Activated naive CD4-positive, alpha-beta T cell treated with anti-CD3 and anti-CD28 coated beads for 36 hours (primary cell): ENCODE measurements at places on chromosomes 16 and 17.

- DNase-seq: no peak
Observed at GRCh38 chr16:84153660-84154214, 8.6 kb downstream of the DNAAF1 start.

DNA sequence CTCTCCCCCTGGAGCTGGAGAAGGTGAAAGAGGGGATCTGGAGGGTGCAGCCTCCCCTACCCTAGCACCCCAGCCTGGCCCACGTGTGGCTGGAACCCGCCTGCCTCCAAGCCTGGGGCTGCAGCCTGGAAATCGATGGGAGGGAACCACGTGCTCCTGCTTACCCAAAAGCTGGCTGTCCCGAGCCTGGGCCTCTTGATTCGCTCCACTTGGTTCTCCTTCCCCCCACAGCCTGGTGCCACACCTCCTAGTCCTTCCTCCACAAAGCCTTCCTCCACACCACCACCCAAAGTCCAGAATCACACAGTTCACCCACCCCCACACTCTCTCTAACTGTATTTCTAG lies 29.3 kb downstream of the CFAP20 start:
- no peak for DNase-seq

DNA sequence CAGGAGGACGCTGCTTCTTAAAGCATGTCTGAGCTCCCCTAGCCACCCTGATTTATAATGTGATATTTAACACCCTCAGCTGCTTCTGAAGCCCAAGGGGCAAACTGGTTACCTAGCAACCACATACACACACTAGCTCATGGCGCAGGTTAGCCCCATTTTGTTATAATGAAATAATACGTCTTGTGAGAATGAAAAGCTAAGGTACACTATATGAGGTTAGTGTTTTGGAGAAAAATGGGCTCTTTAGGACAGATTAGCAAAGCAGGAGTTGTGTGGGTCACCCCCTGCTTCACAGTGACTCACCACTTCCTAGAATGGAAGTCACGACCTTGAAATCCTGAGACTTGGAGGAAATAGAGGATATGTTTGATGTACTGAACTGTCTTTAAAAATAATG lies 404.8 kb upstream of the HSBP1 start:
- DNase-seq: no peak

DNA sequence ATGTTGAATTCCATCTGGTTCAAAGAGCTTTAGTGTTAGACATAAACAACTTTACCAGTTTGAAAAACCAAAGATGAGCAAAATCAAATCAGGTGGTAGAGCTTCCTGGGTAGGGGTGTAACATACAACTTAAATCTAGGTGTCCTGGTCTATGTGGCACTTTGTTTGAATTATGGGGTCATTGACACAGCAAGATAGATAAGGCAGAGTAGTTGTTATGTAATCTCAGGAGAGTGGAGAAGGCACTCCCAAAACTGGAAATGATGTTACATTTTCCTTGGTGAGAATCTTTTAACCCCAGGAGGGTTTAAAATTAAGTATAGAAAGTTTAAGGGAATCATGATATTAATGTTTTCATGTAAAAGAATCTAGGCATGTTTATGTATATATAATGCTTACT lies 31.9 kb downstream of the CCDC42 start:
- DNase-seq: no peak

DNA sequence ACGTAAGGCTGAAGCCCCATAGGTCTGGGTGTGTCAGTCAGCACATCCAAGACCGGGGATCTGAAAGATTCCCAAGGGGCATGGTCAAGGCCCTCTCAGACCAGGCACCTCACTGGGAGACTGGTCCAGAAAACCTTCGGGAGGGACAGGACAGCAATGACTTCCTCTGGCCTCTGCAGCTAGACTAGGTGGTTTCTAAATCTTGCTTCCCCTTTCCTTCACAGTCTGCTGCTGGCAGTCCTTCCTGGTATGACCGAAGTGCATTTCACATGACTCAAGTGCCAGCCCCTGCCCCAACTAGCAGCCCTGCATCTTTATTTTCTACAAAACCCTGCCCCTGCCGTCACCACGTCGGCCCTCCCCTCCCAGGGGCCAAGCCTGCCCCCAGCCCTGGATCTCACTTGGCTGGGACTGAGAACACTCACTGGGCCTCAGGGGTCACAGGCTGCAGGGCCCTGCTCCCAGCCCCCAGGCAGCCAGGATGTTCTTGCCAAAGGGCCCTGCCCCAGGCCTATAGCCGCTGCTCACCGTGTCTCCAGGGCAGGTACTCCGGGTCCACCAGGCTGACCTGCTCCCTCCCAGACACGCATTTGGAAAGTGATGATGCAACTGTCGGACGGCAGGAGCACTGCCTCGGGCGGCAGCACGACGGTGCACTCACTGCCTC lies 18.3 kb downstream of the POLR3K start:
- no peak for DNase-seq

DNA sequence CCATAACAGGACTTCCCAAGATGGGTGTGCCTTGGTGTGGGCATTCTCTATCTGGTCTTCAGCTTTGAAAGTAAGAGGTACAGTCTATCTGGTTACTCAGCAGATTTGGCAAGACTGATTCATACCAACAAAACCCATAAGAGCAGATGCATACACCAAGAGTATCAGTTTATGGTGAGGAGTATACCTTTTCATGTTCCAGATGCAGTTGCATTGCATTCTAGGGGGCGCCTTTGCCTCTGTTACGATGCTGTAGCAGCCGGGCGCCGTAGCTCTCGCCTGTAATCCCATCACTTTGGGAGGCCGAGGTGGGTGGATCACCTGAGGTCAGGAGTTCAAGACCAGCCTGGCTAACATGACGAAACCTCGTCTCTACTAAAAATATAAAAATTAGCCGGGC lies 31.1 kb upstream of the CARMIL2 start:
- DNase-seq: peak; percentile 29

- DNase-seq: peak; percentile 71
Observed at GRCh38 chr17:42287305-42287976, 857 bp upstream of the STAT5A start.

GRCh38 chr16:78478267-78478861 lies 378.9 kb downstream of the WWOX start:
- DNase-seq: peak; percentile 14

GRCh38 chr16:8859913-8860881 lies 8.6 kb downstream of the CARHSP1 start:
- no peak for DNase-seq

GRCh38 chr17:74153821-74154430 lies 49.6 kb upstream of the RPL38 start:
- no peak for DNase-seq

DNA sequence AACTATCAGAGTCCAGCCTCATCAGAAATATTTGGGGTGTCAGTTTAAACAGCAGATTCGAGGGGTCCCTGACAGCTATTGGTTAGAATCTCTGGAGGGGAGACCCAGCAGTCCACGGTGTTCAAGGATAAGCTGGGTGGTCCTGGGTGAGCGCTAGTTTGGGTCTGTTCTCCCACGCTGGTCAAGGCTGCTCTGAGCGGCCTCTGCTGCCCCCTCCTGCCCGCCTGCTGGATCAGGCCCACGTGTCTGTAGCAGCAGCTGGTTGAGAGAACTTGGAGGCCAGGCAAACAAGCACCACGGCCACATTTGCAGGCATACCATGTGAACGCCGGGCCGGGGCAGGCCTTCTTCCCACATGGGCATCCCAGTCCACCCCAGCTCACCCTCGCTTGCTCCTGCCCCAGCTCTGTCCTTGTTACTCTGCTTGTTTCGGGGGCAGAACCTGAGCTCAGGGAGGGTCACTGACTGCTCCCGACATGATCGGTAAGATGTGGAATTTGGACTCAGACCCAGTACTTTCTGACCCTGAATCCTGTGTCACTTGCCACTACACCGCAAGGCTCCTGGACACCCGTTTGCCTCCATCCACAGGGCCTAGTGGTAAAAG lies 7.4 kb downstream of the FOXF1 start:
- peak; percentile 63 for DNase-seq

DNA sequence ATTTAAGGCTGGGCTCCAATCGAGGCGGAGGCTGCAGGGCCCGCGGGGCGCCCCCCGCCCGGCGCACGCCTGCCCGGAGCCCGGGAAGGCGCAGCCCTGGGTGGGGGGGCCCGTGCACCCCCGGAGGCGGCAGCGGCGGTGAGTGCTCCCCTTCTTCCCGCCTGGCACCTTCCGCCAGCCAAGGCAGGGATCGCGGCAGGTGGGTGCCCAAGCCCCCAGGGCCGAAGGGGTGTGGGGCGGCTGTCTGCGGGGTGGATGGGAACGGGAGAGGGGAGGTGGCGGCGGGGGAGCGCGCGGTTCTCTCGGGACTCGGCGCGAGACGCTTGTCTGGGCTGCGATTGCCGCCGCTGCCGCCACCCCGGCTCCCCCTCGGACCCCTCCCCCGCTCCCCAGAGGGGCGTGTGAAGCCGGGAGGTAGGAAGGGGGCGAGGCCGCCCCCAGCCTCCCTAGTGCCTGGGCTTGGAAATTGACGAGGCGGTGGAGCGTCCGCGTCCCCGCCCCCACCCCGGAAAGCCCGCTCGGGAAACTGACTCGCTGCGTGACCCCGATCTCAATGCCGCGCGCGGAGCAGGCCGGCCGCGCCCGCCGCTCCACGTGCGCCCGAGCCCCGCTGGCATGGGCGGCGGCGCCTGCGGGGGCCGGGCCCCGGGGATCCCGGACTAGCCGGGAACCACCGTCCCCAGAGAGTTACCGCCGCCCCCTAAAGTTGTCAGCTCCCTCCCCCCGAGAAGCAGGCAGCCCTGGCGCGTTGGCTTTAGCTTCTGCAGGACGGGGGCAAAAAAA lies 231.5 kb downstream of the MRTFB start:
- peak; percentile 20 for DNase-seq

DNA sequence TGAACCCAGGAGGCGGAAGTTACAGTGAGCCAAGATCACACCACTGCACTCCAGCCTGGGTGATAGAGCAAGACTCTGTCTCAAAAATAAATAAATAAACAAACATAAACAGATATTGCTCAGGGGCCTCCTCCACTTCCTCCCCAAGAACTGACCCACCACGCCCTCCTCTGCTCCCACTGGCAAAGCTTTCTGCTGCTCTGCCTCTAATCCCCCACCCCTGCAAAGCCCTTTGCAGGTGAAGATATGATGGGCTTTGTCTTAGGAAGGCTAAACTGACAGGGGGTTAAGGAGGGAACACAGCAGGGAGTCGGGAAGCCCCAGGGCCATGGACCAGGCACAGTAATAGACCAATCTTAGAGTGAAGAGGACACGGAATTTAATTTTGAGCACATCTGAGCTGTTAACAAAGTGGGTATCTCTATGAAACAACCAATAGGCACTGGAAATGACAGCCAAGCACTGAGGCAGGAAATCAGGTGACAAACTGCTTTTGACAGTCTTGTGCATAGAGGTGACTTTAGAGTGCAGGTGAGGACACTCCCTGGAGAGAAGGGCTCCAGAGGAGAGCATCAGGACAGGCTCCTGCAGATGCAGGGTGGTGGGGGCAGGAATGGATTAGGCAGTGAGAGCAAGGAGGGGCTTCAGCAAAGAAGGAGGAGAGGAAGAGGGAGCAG lies 6.4 kb upstream of the CD300LD start:
- DNase-seq: peak; percentile 15

- no peak for DNase-seq
Observed at GRCh38 chr17:61536422-61536955, 54.5 kb downstream of the NACA2 start.

GRCh38 chr17:46948544-46948943 lies 25.6 kb downstream of the GOSR2 start:
- no peak for DNase-seq

GRCh38 chr16:17277981-17278381 lies 192.8 kb downstream of the XYLT1 start:
- DNase-seq: peak; percentile 25

DNA sequence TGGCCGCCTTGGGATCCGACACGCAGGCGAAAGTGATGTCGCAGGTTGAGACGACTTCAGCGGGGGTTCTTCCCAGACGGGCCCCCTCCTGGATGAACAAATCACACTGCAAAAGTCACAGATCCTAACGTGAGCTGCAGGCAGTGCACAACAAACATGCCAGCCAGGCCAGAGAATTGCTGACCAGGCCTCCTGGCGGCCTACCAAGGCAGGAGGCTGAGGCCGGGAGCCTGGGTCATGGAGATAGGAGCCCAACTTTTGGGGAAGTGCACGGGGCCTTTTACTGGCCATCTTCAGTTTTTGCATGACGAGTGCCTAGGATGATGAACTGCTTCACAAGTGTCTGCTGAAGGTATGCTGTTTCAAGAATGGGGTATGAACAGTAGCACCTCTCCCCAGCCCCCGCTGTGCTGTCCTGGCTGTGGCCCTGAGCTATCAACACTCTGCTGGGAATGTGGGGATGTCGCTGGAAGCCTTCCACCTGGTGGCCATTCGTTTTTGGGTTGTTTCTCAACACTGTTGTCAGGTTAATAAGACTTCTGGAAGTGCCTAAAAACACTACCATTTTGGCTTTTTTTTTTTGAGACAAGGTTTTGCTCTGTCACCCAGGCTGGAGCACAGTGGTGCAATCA lies 12.2 kb upstream of the ROGDI start:
- DNase-seq: no peak

DNA sequence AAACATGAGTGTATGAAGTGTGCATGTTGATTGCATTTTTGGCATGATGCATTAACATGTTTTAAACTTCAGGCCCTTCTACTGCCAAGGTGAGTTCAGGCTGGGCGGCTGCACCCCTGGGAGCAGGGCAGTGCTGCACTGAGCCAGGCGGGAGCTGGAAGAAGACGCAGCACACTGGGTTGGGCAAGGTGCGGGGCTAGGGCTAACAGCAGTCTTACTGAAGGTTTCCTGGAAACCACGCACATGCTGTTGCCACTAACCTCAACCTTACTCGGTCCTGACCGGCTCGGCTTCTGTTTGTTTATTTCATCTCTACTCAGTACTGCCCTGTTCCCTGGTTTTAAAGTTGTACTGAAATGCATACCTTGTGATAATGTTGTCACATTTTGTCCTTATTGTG lies 61.0 kb downstream of the MAP2K4 start:
- DNase-seq: no peak

DNA sequence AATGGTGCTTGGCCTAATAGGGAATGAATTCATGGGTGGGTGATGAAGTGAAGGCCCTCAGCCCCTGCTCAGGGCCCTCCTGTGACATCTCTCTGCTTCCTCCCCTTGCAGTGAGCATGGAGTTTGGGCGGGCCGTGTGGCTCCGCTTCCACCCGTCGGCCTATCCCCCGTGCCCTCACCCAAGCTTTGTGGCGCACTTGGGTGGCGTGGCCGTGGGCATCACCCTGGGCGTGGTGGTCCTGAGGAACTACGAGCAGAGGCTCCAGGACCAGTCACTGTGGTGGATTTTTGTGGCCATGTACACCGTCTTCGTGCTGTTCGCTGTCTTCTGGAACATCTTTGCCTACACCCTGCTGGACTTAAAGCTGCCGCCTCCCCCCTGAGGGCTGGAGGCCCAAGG lies 21.1 kb downstream of the C17orf75 start:
- no peak for DNase-seq

GRCh38 chr17:57672971-57673370 lies 72.1 kb downstream of the CCDC182 start:
- no peak for DNase-seq

- DNase-seq: no peak
Observed at GRCh38 chr16:1028056-1028455, 44.5 kb upstream of the SSTR5 start.

- no peak for DNase-seq
Observed at GRCh38 chr16:54932737-54933254, 2.1 kb downstream of the IRX5 start.

GRCh38 chr17:56593086-56593645 lies 333 bp upstream of the NOG start:
- peak; percentile 67 for DNase-seq
